ENCODE measurements at places on chromosomes 13 and 19. TPM values are rescaled to one million over a fixed set of nuclear protein-coding genes. Genes with fewer than 3 reads are reported as not detected.

SH2D3A gene
- not detected for total RNA-seq

DNA sequence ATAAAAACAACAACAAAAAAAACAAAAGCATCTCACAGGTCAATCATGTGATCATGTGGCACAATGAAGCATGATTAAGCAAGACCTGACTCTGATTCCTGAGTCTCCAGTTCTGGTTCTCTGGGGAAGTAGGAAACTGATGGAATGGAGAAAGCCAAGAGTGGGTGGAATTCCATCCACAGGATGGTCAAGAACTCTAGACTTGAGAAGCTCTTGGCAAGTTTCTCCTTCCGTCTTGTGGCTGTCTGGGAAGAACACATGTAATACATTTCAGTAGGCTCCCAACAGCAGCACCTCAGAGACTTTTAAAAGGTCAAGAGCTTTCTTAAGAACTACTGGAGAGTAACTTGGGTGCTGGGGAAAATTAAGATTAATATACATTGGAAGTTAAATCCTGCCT is 78.6 kb upstream of the TSHZ3 start:
- no peak for DNase-seq

DNA sequence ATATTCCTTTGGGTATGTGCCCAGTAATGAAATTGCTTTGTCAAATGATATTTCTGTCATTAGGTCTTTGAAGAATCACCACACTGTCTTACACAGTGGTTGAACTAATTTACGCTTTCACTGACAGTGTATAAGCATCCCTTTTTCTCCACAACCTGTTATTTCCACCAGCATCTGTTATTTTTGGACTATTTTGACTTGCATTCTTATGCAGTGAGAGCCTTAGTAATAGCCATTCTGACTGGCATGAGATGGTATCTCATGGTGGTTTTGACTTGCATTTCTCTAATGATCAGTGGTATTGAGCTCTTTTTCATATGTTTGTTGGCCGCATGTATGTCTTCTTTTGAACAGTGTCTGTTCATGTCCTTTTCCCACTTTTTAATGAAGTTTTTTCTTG is 92.0 kb upstream of the SPATA13 start:
- DNase-seq: no peak

- peak; percentile 55 for DNase-seq
Observed at GRCh38 chr19:33796164-33796875, at the start of gene KCTD15. Gene KCTD15, plus strand, starts transcription at chr19:33796870. Its CDS starts 3,585 bp downstream, at chr19:33800455.

DNA sequence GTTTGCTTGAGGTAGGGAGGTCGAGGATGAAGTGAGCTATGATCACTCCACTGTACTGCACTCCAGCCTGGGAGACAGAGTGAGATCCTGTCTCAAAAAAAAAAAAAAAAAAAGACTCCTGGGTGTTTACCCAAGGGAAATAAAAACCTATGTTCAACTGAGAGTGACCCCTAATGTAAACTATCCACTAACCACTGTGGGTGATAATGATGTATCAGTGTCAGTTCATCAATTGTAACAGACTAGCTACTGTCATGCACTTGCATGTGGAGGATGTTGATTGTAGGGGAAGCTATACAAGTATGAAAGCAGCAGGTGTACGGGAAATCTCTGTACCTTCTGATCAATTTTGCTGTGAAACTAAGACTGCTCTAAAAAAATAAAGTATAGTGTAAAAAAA is 2.6 kb upstream of the CIB3 start:
- no peak for DNase-seq

Data from uterus (tissue), 4 donors.